ENCODE measurements at places on chromosomes 7 and 10.

- no peak for DNase-seq
Measured at GRCh38 chr7:47419471-47419870, 162.4 kb downstream of the TNS3 start.

DNA sequence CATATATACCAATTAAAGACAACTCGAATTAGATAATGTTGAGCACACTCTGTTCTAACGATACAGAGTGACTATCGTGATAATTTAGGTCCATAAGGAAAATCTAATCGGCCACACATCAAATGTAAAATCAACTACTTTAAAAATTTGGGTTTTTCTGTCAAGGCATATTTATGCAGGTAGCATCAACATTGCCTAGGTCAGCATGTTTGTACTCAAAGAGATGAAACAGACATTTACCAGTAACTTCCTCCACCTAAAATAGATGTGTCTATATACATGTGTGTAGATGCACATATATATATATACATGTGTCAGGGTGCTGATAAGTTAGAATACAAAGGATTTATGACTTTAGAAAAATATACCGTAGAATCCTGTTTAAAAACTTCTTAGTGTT is 22.0 kb downstream of the PSMC2 start:
- no peak for DNase-seq

DNA sequence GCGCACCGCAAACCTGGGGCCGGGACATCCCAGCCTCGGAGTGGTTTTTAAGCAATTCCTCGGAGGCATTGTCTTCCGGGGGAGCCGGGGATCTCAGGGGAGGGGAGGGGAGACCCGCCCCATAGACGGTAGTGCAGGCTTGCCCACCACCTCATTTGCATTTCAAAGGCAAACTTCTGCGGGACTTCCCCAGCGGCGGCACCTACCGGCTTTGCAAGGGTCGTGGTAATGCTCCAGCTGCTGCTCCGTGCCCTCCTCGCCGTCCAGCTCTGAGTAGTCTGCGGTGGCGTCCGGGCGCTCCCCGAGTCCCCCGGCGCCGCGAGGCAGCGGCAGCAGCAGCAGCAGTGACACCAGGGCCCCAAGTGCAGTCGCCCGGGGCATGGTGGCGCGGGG is 425 bp downstream of the TLL2 start:
- no peak for DNase-seq

DNA sequence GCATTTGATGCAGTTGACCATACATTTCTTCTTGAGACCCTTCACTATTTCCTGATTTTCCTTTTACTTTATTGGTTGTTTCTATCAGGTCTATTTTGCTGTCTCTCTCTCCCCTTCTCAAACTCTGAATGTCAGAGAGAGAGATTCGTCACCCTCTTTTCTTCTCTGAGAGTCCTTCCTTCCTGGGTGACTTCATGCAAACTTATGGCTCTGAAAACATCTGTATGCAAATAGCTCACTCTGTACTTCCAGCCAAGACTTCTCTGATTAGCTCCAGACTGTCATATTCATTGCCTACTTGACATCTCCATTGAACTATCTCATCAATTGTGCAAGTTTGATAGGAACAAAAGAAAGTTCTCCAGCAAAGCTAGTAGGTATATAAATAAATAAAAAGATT is 191.7 kb upstream of the KLF6 start:
- no peak for DNase-seq

- no peak for DNase-seq
Measured at GRCh38 chr10:103019425-103019824, 101.3 kb downstream of the CNNM2 start.

Data from Kasumi-1 (cell line).